Stimulated activated CD4-positive, alpha-beta T cell treated with anti-CD3 and anti-CD28 coated beads, TNF-alpha, amount 100 ng/mL, for 1 hour (primary cell): ENCODE measurements at places on chromosomes 7 and 10.

GRCh38 chr7:22447008-22447407 lies 53.0 kb downstream of the STEAP1B start:
- no peak for DNase-seq

DNA sequence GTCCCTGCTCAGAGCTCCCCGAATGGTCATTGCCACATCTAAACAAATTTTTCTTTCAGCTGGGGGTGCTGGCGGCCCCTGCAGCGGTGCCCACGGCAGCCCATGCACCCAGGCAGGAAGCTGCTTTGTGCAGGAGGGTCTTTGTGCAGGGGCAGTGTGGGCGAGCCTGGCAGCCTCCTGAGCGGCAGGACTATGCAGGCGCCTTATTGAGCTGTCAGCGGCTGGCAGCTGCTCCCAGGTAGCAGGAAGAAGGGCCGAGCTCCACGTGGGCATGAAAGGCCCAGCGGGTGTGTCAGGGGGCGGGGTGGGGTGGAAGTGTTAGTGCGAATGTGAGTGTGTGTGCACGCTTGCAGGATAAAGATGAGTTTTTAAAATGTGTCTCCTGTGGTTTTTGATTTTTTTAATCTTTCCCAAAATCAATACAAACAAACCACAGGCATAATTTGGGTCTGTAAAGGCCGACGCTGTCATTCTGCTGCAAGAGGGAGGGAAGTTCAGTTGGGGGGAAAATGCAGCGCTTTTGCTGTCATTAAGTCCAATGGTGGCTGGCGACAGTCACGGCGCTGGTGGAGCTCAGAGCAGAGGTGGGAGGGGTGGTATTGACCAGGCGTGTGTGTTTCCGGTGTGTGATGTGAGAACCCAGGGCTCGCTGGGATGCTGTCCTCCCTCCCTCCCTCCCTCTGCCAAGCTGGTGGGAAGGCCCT lies 83.9 kb downstream of the LHPP start:
- DNase-seq: no peak

DNA sequence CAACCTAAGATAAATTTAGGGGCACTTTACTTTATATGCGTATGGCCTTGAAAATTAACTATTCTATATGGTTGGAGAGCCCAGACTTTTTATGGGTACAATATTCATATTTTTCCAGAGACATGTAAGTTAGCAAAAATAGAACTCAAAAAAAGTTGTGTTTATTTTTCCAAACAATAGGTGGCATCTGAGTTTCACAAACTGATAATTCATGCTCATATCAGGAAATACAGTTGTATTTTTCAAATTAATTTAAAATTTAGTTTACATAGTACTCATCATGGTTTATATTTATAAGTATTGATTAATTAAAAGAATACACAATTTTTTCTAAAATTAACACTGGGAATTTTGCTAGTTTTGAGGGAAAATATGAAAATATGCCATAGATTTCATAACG lies 34.6 kb downstream of the ANKRD7 start:
- no peak for DNase-seq

DNA sequence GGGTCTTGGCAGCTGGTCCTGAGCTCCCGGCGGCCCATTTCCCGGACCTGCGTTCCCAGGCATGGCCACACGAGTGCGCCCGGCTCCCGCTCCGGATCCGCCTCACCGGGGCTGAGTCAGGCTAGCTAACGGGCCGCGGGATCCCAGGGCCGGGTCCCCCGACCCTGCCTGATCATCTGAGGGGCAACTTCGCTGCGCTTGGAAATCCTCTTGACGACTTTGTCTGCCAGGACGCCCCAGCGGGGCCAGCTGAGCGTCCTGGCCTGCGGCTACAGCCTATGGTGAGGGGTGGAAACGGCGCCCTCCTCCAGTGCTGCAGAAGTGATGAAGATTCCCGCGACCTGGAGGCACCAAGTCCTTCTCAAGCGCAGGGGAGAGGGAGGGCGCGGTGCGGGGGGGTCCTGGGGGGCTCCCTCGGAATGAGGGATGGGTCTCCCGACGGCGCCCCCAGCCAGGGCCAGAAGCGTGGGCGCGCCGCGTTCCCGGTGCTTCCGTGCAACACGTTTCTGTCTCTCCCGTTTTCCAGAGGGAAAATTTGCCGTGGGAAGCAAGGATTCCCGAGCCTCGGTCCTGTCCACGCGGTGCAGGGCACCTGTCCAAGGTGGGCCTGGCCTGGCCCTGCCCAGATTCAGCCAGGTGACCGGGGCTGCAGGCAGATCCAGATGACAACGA lies 212.4 kb downstream of the CCSER2 start:
- DNase-seq: peak; percentile 9

- no peak for DNase-seq
Observed at GRCh38 chr7:138911007-138911406, 70.2 kb downstream of the KIAA1549 start.

GRCh38 chr7:55108401-55108800 lies 89.6 kb downstream of the EGFR start:
- DNase-seq: no peak

- no peak for DNase-seq
Observed at GRCh38 chr7:99373091-99374066, 1.2 kb upstream of the ARPC1B start.

DNA sequence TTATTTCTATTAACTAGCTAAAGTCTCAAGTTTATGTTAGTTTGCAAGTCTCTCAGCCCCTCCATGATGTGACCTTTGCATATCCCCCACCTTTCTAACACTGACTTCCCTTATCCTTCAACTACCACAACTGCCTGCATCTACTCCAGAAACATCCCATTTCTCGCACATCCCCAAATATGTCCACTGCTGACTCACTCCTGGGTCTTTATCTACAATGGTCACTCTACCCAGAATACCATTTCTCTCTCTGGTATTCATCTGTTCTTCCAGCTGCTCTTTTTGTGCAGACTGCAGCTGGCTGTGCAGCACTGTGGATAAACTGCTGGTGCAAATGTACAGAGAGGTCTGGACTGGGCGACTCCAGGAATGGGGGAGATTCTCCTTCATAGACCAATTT lies 32.7 kb upstream of the PRSS1 start:
- no peak for DNase-seq

- no peak for DNase-seq
Observed at GRCh38 chr7:77242068-77242467, 42.4 kb upstream of the FGL2 start.

DNA sequence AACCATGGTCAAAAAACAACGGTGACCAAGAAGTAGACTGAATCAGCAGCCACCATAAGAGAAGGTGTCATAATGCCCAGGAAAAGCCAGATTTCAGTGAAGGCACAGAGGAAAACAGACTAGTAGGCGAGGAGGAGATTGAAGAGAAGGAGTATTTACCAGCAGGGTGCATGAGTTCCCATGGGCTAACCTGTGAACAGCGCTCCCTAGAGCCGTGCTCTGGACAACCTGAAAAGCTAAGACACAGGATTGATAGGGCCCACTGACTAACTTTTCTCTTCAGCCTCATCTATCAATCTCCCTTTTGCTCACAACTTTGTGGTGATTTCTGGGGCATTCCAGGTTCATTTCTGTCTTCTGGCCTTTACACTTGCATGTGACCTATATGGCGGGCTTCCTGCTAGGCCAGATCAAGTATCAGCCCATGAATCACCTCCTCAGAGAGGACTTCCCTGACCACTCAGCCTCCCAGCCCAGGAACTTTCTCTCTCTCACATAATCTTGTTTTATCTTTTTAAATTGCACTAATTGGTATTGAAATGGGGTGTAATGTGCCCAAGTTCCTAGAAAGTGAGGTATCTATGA lies 12.8 kb downstream of the ANKRD22 start:
- DNase-seq: no peak

DNA sequence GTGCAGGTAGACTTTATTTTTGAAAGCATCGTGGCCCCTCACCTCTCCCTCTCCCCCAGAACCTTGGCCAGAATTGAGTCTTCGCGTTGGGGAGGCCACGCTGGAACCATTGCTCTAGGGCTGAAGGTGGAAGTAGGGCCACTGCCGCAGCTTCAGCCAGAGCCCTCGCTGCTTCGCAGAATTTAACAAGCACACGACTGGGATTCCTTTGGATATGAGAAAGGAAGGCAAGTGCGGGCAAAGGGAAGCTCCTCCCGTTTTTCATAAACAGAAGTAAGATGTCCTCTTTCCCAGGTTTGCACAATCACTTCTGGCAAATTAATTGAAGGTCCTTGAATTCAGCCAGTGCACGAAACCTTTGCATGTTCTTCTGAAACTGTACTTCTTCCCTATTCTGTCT lies 168.1 kb downstream of the CCDC3 start:
- DNase-seq: no peak

- DNase-seq: no peak
Observed at GRCh38 chr7:116101704-116102103, 71.1 kb upstream of the TFEC start.

DNA sequence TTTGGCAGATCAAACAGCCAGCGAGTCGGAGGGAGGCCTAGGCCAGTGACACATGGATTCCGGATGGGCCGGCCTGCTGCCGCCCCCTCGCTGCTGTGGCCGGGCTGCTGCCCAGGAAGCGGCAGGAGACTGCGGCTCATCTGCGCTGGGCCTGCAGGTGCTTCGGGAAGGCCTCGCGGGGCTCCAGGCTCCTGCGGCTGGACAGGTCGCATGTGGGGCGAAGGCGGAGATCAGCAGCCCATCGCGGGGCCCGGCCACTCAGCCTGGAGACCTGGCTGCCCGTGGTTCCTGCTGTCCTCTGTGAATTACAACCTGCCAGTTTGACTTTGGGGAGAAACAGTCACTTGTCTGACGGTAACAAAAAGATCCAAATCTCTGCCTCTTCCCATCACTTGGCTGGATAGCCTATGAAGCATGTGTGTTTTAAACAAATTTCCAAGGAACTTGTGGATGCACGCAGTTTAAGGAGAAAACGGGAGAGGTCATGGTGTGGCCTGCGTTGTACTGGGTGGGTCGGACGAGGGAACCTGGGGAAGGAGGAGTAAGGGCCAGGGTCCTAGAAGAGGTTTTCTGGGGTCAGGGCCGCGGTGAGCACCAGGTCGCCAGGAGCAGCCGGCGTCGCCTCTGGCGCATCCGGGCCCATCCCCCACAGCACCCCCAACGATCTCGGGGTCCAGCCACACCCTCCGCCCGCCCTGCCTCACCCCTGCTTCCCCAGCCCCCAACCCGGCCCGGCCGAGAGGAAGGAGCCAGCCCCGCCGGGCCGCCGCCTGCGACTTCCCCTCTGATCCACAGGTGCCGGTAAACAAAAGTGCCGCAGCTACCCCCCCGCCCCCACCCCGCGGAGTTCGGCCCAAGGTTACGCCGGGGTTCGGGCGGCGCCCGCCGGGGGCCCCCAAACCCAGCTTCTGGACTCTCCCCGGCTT lies 1.6 kb downstream of the SPOCK2 start:
- DNase-seq: peak; percentile 55

GRCh38 chr7:144812379-144813283 lies 23.2 kb downstream of the TPK1 start:
- DNase-seq: no peak

DNA sequence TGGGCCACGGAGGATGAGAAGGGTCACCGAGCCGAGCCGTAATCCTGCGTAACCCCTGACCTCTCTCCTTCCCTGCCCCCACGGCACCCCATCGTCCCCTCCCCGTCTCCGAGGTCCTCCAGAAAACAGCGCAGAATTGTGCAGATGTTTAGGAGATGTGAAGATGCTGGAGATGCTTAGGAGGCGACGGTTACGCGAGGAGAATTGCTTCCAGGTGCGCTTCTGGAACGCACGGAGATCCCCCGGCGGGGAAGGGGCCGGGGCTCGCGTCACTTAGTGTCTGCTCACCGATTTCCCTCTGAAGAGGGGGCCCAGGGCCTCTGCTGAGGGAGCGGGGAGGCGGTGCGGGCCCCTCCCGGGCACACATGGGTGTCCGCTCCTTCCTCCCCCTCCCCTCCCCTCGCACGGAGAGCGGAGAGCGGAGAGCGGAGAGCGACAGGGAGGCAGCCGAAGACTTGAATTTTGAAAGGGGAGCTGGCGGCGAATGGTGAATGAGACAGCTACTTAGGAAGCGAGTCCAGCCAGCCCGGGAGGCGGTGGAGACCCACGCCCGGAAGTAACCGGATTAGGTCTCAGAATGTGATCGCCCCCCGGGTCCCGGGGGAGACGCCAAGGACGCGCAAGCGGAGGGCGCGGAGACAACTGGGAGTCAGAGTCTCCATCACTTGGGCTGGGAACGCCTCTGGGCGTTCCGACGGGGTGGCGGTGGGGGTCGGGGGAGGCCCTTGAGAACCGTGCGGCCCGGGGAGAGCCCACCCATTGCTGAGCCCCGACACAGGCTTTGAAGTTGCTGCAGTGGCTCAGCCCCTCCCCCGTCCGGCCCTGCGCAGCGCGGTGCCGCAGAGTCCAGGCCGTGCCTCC lies 8.7 kb upstream of the EN2 start:
- no peak for DNase-seq

DNA sequence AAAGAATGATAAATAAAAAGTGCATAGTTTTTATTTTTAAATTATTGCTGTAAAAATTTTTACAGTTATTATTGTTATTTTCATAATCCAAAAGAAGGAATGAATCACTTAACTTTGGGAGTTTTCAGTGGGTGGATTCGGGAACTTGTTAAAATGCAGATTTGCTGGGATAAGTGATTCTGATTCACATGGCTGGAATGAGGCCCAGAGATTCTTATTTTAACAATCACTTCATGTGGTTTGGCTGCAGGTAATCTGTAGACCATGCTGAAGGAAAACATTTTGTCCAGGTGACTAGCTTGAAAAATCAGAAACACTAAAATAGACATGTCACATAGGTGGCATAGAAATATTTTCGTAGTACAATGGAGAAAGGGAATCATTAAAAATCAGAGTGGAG lies 13.9 kb downstream of the CROT start:
- no peak for DNase-seq

DNA sequence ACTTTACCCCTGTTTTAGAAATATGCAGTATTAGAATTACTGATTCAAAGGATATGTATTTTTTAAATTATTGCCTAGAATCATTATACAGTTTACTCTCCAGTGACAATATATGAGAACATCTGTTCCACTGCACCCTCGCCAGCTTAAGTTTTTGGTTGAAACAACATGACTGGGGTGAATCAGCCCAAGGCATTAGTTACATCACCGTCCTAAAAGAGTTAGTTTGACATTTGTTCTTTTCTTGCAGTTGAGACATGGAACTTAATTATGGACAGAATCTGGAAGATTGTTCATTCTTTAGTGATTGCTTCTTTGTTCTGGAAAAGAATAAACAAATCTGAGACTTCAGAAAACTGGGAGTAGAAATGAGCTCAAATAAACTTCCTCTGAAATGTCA lies 167.3 kb upstream of the DKK1 start:
- DNase-seq: no peak

DNA sequence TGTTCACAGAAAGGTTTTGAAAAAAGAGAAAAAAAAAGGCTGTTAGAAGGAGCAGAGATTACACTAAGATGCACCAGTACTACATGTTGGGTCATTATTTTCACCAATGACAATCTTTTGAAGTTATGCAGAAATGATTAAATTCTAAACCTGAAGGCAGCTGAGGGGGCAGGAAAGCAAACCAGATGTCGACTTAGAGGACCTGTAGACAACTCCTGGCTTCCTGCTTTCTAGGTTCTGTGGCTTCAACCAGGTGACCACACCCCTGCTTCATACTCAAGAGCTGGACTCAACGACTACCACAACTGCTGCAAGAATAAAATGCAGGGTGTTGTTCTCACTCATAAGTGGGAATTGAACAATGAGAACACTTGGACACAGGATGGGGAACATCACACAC lies 30.0 kb downstream of the MYOF start:
- no peak for DNase-seq
